Choroid plexus epithelial cell (primary cell): ENCODE measurements at places on chromosomes 6 and 20.
A peak's percentile ranks its signal among the peaks of the same experiment; 100 is the strongest.

DNA sequence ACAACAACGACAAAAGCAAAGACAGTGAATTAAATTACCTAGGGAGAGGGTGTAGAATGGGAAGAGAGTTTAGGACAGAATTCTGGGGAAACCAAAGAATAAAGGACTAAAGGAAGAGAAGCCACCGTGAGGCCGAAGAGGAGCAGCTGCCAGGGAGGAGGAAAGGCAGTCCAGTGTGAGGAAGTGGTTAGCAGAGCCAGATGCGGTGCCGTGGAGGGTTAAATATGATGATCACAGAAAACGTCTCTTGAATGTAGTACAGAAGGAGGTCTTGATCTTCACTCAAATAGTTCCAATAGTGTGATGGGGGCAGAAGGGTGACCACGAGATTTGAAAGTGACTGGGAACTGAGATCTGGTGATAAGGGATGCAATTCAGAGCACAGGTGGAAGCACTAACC is 67.7 kb downstream of the TMEM244 start:
- no peak for DNase-seq

GRCh38 chr6:41651962-41652657 is 13.8 kb downstream of the MDFI start:
- DNase-seq = no peak

- DNase-seq = peak; percentile 85
These were observed at the start of gene RAD21L1 for GRCh38 chr20:1225783-1226654. RAD21L1 (plus strand) TSS chr20:1226044; CDS start chr20:1228454, 2,410 bp downstream.

DNA sequence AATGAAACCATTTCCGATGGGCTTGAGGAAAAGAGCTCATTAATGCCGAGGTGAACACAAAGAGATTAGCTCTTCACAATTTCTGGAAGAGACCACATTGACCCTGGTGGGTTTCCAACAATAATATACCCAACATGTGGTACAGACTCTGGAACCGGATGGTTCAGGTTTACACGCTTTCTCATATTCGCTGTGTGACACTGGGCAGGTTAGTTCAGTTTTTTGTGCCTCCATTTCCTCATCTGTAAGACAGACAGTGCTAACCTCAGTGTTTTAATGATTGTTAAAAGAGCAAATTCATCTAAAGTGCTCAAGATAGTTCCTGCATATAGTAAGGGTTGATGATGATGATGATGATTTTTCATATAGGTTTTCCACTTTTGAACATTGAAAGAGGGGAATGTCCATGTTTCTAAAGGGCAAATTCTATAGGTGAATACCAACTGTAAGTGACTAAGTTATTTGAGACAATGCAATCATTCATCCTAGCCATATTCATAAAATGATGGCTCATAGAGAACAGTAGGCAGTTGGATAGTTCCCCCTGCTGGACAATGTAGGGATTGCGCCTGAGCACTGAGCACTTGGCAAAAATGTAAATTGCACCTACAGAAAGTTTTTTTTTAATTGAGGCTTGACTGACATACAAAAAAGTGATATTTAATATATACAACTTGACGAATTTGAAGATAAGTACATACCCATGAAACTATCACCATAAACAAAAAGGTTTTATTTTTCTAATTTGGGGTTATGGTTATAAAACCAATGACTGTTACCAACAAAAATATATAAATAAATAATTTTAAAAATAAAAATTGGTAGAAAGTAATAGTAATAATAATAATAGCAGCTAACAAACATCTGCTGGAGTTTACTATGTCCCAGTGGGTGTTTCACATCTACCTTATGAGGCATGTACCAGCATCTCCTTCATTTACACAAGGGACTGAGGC is 2.1 kb upstream of the PERP start:
- DNase-seq = peak; percentile 87

DNA sequence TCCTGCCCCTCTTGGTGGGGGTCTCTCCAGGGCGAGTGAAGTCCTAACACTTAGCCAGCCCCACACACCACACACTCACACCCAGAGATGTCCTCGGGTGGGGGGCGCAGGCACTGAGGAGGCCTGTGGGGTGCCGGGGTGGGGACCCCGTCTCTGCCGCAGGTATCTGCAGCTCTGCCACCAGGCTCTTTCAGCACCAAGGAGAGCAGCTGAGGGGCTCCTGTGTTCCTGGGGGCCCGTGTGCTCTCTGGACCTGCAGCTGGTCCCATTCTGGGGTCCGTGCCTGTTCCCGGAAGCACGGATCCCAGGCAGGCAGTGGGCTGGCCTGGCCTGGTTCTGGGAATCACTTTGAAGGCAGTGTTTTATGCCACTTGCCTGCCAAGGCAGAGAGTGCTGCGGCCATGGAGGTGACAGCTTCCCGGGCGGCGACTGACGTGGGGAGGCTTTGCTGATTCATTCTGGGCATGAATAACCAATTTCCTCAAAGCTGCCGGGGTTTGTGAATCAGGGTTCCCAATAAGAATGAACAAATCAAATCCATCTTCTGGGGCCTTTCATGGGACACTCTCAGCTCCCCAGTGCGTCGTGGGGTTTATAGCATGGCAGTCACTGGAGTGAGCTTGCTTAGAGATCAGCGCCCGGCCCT is 54.4 kb upstream of the SLCO4A1 start:
- no peak for DNase-seq

- DNase-seq = no peak
These were observed 86.9 kb downstream of the QKI start for GRCh38 chr6:163501439-163501838.
